ENCODE measurements at places on chromosomes 4 and X.

DNA sequence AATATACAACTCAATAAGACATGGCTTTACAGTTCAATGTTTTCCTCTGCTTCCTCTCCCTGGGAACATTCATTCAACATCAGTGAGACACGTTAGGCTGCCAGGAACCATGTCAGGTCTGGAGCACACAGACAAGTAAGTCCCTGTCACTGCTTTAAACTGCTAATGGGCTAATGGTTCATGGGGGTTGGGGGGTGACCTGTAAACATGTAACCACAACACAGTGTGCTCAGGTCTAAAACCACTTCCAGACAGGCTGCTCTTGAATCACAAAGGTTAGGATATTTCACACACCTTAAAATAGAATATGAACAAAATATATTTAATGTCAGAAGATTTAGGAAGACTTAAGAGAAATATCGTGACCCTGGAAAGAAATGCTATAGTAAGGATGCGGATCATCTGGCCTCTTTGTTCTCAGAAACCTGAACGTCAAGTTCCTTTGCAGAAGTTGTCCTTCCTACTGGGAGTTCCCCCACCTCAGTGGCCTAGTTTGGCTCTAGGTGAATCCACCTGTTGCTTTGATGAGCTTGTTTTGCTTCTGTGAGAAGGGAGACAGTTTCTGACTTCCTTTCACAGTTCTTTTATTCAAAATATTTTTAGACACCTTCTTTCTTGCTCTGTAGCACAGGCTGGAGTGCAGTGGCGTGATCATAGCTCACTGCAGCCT lies 359.9 kb downstream of the UNC5C start:
- DNase-seq, result peak; percentile 32
- H3K4me1 ChIP-seq, result peaks cover 31% of the 10 kb centered on the region
- H3K36me3 ChIP-seq, result no peaks in the 10 kb centered on the region
- no peaks in the 10 kb centered on the region for H3K27me3 ChIP-seq
- H3K27ac ChIP-seq, result peak overlapping the region; percentile 84

GRCh38 chrX:2226906-2227656 lies 273.7 kb downstream of the DHRSX start:
- DNase-seq, result no peak
- H3K27me3 ChIP-seq, result no peaks in the 10 kb centered on the region
- no peaks in the 10 kb centered on the region for H3K4me1 ChIP-seq
- no peak overlapping the region for H3K27ac ChIP-seq
- H3K36me3 ChIP-seq, result peaks cover 25% of the 10 kb centered on the region

DNA sequence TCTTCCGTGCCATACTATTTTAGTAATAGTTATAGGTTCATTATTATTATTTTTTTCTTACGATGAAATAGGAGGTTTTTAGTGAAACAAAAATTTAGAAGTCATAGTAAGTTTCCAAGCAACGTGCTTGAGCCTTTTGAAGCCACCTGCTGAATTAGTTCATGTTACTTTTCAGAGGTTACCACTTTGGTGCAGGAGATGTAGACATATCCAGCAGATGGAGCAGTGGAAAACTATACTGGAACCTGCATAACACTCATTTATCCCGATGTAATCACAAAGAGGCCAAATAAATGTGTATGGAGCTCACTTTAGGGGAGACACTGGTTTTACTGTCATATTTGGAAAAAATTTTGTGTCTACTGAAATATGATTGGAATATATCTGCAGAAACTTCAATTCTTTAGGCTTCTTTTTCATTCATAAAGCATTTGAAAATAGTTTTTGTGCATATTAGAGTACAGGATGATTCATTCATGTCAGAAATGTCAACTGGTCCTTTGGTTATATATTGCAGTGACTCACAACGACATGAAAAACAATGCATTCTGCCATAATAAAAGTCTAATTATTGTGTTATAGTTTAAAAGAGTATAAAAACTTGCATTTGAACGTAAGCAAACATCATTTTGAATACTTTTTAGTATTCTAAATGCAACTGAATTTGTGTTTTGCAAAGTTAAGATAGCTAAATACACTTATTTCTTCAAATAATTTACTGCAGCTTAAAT lies 2182.9 kb upstream of the TENM3 start:
- H3K4me1 ChIP-seq, result peaks cover 10% of the 10 kb centered on the region
- H3K27ac ChIP-seq, result no peak overlapping the region
- H3K36me3 ChIP-seq, result no peaks in the 10 kb centered on the region
- no peak for DNase-seq

DNA sequence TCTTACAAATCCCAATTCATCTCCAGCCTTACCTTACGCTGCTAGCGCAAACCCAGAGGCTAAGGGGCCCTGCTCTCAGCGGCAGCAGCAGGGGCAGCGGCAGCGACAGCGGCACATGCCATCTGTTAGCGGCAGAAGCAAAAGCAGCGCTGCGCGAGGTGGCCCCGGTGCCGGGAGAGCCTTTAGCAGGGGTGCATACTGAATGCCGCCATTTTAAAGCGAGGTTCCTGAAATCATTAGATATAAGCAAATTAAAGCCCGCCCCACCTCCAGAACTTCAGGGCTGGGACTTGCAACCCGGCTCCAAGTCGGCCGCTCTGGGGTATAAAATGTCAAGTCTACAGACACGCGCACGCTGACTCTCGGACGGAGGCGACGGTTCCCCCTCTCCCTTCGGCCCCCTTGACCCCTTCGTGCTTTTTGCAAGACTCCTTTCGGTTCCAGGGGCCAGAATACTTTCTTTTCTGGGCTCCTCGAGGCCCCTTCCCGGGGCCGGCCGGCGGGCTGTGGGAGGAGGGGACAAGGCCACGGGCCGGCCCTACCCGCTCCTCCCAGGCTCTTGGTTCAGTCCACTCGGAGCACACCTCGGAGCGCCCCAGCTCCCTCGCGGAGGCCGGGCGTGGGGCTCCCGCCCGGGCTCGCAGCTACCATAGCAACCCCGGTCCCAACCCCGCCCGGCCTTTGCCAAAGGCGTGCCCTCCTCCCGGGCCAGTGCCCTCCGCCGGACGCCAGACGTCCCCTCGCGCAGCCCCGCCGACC lies at the start of gene MBNL3:
Gene MBNL3 (minus strand): TSS at position 220 of the 759 bp plus-strand sequence. CDS start 49,427 bp downstream, outside the sequence.
- H3K4me3 ChIP-seq, result peak within 1 kb of the TSS; percentile 98
- H3K4me1 ChIP-seq, result peaks cover 59% of the 10 kb centered on the region

DNA sequence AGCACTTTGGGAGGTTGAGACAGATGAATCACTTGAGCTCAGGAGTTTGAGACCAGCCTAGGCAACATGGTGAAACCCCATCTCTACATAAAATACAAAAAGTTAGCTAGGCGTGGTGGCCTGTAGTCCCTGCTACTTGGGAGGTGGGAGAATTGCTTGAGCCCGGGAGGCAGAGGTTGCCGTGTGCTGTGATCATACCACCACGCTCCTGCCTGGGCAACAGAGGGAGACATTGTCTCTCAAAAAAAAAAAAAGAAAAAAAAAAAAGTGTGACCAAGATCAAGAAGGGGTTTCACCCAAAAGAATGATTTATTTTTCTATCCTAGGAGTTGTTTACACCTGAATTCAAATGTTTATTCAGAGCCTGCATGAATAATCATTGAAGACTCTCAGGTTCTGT lies 572.4 kb upstream of the GALNT7 start:
- no peak overlapping the region for H3K4me3 ChIP-seq
- no peaks in the 10 kb centered on the region for H3K4me1 ChIP-seq
- H3K27ac ChIP-seq, result no peak overlapping the region
- H3K36me3 ChIP-seq, result no peaks in the 10 kb centered on the region
- no peaks in the 10 kb centered on the region for H3K27me3 ChIP-seq
- no peak for DNase-seq

- H3K27ac ChIP-seq, result no peak overlapping the region
- H3K27me3 ChIP-seq, result no peaks in the 10 kb centered on the region
- H3K36me3 ChIP-seq, result peaks cover 7% of the 10 kb centered on the region
- no peak for DNase-seq
- H3K4me1 ChIP-seq, result peaks cover 11% of the 10 kb centered on the region
These were observed 6.3 kb downstream of the SSR4 start for GRCh38 chrX:153800746-153801145.
